ENCODE measurements at places on chromosomes 16 and 17. TPM values are rescaled to one million over a fixed set of nuclear protein-coding genes. Genes with fewer than 3 reads are reported as not detected.

MYH1 gene
- total RNA-seq = 0.09 TPM

GALR2 gene
- total RNA-seq = not detected

FXR2 gene
- total RNA-seq = 50.5 TPM

PRDM7 gene
- total RNA-seq = not detected

KRTAP9-8 gene
- total RNA-seq = not detected

All from smooth muscle cell of the umbilical artery (primary cell).